A549 treated with RU486 at 1 μM for 4 hours (cell line): ENCODE measurements at places on chromosomes 4 and X. TPM values are rescaled to one million over a fixed set of nuclear protein-coding genes. Genes with fewer than 3 reads are reported as not detected.

The IQCM gene
- not detected in 5 replicates for total RNA-seq

The RBM3 gene
- 305 to 526 TPM (median 363 TPM) in 5 replicates for total RNA-seq

The USP26 gene
- not detected in 5 replicates for total RNA-seq

The IGFBP7 gene
- total RNA-seq, result 183 to 331 TPM (median 258 TPM) in 5 replicates
